ENCODE measurements at places on chromosomes 2 and 18. TPM values are rescaled to one million over a fixed set of nuclear protein-coding genes. Genes with fewer than 3 reads are reported as not detected.
A peak's percentile ranks its signal among the peaks of the same experiment; 100 is the strongest.

GRCh38 chr18:73244401-73244800, 376.6 kb upstream of the NETO1 start:
- H3K36me3 ChIP-seq = peaks cover 16% of the 10 kb centered on the region
- no peak overlapping the region for H3K4me3 ChIP-seq
- H3K27ac ChIP-seq = no peak overlapping the region
- DNase-seq = no peak
- no peaks in the 10 kb centered on the region for H3K4me1 ChIP-seq

GRCh38 chr18:23071285-23071684, 64.0 kb upstream of the CABLES1 start:
- no peaks in the 10 kb centered on the region for H3K27me3 ChIP-seq
- H3K4me3 ChIP-seq = no peak overlapping the region
- H3K27ac ChIP-seq = no peak overlapping the region
- H3K4me1 ChIP-seq = no peaks in the 10 kb centered on the region

DNA sequence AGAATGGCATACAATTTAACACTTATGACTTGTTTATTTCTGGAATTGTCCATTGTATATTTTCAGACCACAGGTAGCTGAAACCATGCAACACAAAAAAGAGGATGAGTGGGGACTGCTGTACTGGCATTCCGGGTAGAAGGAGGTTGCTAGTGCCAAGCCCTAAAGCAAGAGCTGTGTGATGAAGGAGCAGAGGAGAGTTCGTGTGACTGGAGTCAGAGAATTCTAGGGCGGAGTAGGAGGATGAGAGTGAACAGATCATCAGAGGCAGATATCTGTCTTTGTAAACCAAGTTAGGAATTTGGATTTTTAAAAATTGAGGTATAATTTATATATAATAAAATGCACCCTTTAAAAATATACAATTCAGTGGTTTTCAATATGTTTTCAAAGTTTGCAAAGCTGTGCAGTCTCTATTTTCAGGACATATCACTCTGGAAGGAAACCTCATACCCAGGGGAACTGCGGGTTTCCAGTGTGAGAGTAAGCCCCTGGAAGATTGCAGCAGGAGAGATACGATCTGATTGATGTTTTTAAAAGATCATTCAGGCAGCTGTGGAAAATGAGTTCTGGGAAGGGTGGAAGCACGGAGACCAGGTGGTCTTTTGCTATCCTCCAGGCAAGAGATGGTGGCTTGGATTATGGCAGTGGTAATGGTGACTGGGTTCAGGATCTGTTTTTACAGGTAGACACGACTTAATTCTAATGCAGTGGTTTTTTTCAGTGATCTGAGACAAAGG, 36.4 kb downstream of the TAF1B start:
- H3K27ac ChIP-seq = no peak overlapping the region
- peaks cover 12% of the 10 kb centered on the region for H3K36me3 ChIP-seq
- H3K27me3 ChIP-seq = no peaks in the 10 kb centered on the region

- DNase-seq = no peak
- H3K4me3 ChIP-seq = no peak overlapping the region
- H3K4me1 ChIP-seq = no peaks in the 10 kb centered on the region
- H3K27me3 ChIP-seq = no peaks in the 10 kb centered on the region
- peaks cover 34% of the 10 kb centered on the region for H3K36me3 ChIP-seq
- H3K27ac ChIP-seq = no peak overlapping the region
Observed at GRCh38 chr2:171762879-171763573, 75.8 kb downstream of the DYNC1I2 start.

- no peaks in the 10 kb centered on the region for H3K36me3 ChIP-seq
- DNase-seq = no peak
- peaks cover 2% of the 10 kb centered on the region for H3K4me1 ChIP-seq
- H3K27me3 ChIP-seq = no peaks in the 10 kb centered on the region
- H3K27ac ChIP-seq = no peak overlapping the region
Observed at GRCh38 chr2:195648787-195649186, 8.2 kb upstream of the SLC39A10 start.

DNA sequence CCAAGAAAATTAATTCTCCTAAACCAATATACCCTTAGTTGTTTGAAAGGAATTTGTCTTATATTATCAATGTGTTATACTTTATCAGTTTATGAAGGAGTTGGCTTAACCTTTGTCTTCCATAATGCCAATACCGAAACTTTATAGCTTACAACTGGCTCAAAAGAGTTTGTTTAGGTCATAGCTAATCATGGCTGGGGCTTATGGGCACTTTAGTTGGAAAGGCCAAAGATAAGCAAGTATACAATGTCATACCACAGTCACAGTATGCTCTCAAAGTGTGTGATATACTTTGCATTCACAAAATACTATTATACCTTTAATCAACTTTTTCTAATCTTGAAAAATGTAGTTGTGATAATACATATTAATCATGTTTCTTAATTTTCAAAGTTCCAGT, 2.3 kb downstream of the KLHL41 start:
- no peak overlapping the region for H3K4me3 ChIP-seq
- no peak overlapping the region for H3K27ac ChIP-seq
- no peaks in the 10 kb centered on the region for H3K4me1 ChIP-seq
- DNase-seq = no peak
- no peaks in the 10 kb centered on the region for H3K36me3 ChIP-seq

Gene OTOS
- total RNA-seq = not detected

Gene AGXT
- not detected for total RNA-seq

Gene IL36A
- not detected for total RNA-seq

Gene CCDC74B
- total RNA-seq = 6.7 TPM

GRCh38 chr2:206477296-206477695, 34.0 kb downstream of the ADAM23 start:
- peaks cover 5% of the 10 kb centered on the region for H3K4me1 ChIP-seq
- no peak overlapping the region for H3K4me3 ChIP-seq
- H3K36me3 ChIP-seq = peaks cover 15% of the 10 kb centered on the region
- no peak overlapping the region for H3K27ac ChIP-seq

DNA sequence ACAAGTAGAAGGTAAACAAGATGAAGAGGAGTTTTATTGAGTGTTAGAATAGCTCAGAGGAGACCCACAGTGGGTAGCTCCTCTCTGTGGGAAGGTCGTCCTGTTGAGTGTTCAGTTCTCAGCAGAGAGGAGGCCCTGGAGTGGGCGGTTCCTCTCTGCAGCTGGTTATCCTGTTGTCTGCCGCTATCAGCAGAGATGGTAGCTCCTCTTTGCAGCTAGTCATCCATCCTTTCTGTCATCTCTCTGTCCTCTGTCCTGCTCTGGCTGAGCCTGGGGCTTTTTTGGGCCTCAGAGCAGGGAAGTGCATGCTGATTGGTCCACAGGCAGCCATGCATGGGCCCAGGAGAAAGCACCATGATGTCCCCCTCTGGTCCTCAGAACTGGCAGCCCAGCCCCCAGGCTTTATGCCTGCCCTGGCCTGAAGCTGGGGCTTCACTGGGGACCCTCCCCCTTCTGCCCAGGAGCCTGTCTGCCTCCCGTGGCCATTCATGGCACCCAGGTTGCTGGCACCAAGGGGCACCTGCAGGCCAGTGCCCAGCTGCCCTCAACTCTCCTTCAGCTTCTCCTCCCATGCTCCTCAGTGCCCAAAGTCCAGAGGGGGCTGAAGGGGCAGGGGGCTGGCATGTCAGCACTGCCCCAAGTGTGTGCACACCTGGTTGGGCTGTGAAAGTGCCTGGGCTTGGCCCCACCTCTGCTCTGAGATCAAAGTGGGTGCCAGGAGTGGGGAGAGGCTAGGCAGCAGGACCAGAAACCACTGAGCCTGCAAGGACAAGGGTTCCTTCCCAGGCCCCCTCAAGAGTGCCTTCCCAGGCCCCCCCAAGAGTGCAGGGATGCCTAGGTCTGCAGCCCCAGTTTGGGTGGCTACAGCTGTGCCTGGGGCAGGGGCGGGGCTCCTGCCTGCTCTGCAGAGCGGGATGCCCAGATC, 98.7 kb downstream of the TWIST2 start:
- no peaks in the 10 kb centered on the region for H3K36me3 ChIP-seq
- H3K27ac ChIP-seq = no peak overlapping the region
- H3K4me1 ChIP-seq = no peaks in the 10 kb centered on the region
- H3K27me3 ChIP-seq = no peaks in the 10 kb centered on the region
- H3K4me3 ChIP-seq = no peak overlapping the region

Gene ELOA2
- total RNA-seq = not detected

DNA sequence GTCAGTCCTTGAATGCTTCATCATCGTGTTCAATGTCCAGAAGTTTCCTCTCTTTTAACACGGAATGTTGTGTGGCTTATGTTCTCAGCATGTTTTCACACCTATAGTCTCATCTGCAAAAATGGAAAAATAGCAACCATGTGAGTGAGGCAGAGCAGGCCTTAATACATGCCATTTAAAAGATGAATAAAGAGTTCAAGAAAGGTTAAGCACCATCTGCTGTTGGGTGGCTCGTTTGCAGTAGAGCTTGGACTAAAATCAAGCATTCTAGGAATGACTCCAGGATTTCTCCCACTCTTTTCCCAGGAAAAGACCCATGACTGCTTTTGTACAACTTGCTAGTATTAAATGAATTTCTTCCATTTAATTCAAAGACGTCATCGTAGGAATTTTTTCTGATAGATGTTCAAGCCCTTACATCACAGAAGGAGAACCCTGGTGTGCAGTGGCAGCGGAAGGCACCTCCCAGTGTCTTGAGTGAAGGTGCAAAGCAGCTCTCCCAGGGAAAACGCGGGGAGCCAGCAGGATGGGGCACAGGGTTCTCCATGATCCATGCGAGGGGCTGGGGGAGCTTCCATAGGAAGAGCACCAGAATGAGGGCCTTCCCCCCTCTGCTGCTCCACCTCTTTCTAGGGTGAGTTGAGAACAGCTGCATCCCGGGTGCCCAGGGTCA, 9.6 kb downstream of the DCDC2C start:
- H3K27ac ChIP-seq = no peak overlapping the region
- no peak overlapping the region for H3K4me3 ChIP-seq
- no peaks in the 10 kb centered on the region for H3K27me3 ChIP-seq
- DNase-seq = no peak
- no peaks in the 10 kb centered on the region for H3K4me1 ChIP-seq

DNA sequence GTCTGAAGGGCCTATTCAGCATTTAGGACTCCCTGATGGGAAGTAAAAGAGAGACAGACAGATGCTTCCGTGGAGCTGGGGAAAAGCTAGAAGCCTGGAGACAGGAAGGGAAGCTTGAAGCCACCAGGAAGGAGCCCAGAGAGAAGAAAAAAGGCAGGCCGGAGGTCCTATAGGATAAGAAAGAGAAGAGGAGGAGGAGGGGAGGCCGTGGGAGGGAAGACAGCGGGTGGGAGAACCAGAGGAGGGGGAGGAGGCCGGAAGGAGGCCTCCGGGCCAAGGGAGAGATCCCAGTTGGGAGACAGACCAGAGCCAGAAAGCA, 107.1 kb upstream of the PKDCC start:
- H3K27ac ChIP-seq = no peak overlapping the region
- peaks cover 15% of the 10 kb centered on the region for H3K4me1 ChIP-seq
- H3K27me3 ChIP-seq = no peaks in the 10 kb centered on the region
- peak; percentile 62 for DNase-seq
- H3K36me3 ChIP-seq = no peaks in the 10 kb centered on the region

Gene PRKAG3
- total RNA-seq = not detected

GRCh38 chr2:1561811-1562421, 148.7 kb downstream of the TPO start:
- DNase-seq = no peak
- H3K27ac ChIP-seq = no peak overlapping the region
- H3K4me3 ChIP-seq = no peak overlapping the region
- no peaks in the 10 kb centered on the region for H3K27me3 ChIP-seq
- H3K4me1 ChIP-seq = no peaks in the 10 kb centered on the region

DNA sequence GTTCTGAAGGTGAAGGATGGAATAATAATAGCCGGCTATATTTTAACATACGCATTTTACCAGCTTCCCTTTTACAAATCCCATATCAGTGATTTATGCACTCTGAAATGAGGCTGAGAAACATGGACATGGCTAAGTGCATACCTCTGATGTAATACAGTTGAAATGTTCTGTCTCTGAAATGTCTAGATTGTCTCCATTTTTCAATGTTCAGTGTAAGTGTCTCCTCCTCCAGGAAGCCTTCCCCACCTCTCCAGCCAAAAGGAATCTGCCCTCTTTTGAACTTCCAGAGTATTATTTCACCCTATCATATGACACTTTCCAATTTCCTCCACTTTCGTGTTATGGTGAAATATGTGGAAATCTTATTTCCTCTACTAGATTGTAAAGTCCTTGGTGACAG, 29.5 kb upstream of the ME2 start:
- no peak overlapping the region for H3K4me3 ChIP-seq
- no peak for DNase-seq
- H3K27ac ChIP-seq = no peak overlapping the region
- H3K36me3 ChIP-seq = no peaks in the 10 kb centered on the region

Gene ALK
- total RNA-seq = not detected

DNA sequence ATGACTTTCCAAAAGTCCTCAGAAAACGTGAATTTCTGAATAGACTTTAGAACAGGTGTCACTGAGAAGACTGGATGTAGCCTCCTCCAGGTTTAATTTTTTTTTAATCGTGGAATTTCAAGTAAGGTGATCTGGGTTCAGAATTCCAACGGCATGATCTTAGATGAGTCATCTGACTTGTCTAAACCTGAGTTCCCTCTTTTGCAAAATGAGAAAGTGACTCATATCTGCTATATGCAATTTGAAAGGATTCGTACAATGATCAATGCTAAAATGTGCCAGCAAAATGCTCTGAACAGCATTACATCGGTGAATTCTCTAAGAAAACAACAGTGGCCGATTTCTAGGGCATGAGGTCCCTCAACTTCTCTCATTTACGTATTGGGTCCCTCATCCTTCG, 69.1 kb upstream of the ZNF516 start:
- DNase-seq = no peak
- H3K36me3 ChIP-seq = no peaks in the 10 kb centered on the region
- no peak overlapping the region for H3K27ac ChIP-seq
- H3K4me3 ChIP-seq = no peak overlapping the region

DNA sequence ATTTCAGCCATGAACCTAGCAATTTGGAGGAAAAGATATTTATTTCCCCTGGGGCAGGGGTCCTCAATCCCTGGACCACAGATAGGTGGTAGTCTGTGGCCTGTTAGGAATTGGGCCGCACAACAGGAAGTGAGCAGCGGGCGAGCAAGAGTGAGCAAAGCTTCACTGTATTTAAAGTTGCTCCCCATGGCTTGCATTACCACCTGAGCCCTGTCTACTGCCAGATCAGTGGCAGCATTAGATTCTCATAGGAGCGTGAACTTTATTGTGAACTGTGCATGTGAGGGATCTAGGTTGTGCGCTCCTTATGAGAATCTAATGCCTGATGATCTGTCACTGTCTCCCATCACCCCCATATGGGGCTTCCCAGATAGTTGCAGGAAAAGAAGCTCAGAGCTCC, 127.6 kb downstream of the ICOS start:
- peaks cover 11% of the 10 kb centered on the region for H3K36me3 ChIP-seq
- H3K27ac ChIP-seq = no peak overlapping the region
- H3K4me3 ChIP-seq = no peak overlapping the region
- DNase-seq = no peak
- H3K27me3 ChIP-seq = no peaks in the 10 kb centered on the region

- H3K27me3 ChIP-seq = no peaks in the 10 kb centered on the region
- H3K36me3 ChIP-seq = no peaks in the 10 kb centered on the region
- no peak overlapping the region for H3K4me3 ChIP-seq
- no peak overlapping the region for H3K27ac ChIP-seq
- no peak for DNase-seq
Observed at GRCh38 chr2:10750610-10751009, 29.2 kb downstream of the ATP6V1C2 start.

Gene MDH1B
- total RNA-seq = 1.3 TPM
